ENCODE measurements at places on chromosomes 5 and 9.

DNA sequence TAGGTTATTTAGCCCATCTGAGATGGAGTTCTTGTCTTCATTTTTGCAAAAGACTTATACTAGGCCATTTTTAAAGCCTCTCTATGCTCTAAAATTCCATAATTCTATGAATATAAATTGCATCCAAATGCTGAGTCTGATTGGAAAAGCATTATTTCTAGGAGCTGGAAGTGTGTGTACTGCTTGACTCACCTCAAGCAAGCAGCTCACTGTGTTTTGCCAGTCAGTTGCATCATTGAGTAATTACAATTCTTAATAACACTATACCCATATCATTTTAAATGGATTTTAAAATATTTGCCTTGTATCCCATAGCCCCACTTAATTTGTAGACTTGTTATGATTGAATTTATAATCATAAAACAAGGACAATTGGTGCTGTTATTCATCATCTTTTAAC, 161.0 kb downstream of the PAM start:
- DNase-seq, result no peak

- no peak for DNase-seq
These were observed 260.1 kb downstream of the PRELID2 start for GRCh38 chr5:145574889-145575573.

DNA sequence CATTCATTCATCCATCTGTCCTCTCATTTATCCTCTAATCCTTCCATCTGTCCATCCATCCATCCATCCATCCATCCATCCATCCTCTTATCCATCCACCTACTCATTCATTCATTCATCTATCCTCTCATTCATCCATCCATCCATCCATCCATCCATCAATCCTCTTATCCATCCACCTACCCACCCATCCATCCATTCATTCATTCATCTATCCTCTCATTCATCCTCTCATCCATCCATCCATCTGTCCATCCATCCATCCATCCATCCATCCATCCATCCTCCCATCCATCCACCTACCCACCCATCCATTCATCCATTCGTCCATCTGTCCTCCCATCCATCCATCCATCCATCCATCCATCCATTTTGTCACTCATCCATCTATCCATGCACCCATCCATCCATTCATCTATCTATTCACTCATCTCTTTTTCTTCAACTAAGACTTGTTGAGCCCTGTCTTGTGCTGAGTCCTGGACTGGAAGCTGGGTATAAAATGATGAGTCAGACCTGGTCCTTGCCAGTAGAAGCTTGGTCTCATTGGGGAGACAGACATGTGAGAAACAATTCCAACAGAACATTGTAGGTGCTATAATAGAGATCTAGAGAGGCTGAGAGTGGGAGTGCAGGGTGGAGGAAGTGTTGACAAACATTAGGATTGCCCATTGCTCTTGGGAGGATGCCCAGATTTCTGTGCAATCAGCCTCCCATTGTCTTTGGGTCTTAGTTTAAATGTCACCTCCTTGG, 55.0 kb upstream of the IER5L start:
- peak; percentile 15 for DNase-seq

- no peak for DNase-seq
These were observed 91.5 kb upstream of the NFIL3 start for GRCh38 chr9:91515074-91515687.

DNA sequence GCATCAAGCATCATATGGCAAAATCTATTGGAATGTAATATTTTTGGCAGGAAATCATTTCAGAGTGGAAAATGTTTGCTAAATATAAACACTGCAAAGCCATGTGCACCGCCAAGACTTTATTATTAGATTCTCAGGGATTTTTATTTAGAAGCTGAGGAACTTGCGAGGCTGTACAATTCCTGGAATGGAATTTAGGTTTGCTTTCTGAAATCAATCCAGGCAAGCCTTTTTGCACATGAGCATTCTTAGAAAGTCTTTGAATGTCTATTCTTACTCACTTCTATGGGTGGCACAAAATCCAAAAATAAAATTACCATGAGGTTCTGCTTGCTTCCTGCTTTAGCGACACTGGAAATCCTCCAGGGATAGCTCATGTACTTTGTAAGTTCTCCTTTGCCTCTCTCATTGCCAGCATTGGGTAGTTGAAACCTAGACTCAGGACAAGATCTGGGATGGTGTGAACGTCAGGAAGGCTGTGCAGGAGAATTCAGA, 71.5 kb upstream of the PALM2AKAP2 start:
- no peak for DNase-seq
